Naive thymus-derived CD4-positive, alpha-beta T cell (primary cell): ENCODE measurements at places on chromosomes 16 and 17.
A peak's percentile ranks its signal among the peaks of the same experiment; 100 is the strongest.

DNA sequence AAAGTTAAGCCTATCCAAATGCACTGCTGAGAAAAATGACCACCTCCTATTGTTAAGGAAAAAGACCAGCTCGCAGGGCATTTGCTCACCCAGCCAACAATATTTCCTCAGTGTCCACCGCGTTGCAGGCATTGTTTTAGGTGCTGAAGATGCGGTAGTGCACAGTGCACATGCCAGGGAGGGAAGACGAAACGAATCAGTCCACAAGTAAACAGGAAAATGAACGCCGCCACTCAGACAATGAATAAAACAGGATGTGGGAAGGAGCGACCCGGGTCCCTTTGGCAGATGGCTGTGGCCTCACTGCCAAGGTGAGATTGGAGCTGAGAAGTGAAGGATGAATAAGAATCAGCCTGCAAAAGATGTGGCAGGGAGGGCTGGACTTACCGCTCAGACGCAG is 249.2 kb downstream of the FOXL1 start:
- no peak overlapping the region for H3K27ac ChIP-seq
- no peak for DNase-seq
- no peaks in the 10 kb centered on the region for H3K27me3 ChIP-seq
- H3K4me3 ChIP-seq: no peak overlapping the region
- H3K36me3 ChIP-seq: no peaks in the 10 kb centered on the region
- no peaks in the 10 kb centered on the region for H3K4me1 ChIP-seq

DNA sequence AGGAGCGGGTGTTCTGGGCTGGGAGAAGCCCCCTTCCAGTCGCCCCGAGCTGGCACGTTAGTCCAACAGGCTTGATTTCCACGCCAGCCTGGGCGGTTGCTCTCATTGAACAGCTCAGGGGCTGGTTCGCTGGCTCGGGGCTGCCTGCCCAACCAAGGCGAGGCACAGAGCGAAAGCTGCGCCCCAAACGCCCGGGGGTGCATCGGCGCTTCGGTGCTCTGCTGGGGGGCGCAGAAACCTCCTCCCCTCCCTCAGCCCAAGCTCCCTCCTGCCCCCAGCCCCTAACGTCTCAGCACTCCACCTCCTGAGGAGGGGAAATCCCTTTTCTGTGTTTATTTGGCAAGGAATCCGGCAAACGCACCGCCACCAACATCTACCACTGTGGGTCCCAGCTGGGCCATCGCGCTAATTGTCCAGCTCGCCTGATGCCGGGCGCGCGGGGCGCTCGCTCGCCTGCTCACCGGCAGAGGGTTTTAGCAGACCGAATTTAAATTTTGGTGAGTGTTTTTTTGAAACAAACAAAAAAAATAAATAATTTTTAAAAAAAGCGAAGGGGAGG is 29.5 kb upstream of the RBFOX1 start:
- no peaks in the 10 kb centered on the region for H3K36me3 ChIP-seq
- no peak for DNase-seq

- H3K27me3 ChIP-seq: no peaks in the 10 kb centered on the region
- no peaks in the 10 kb centered on the region for H3K4me1 ChIP-seq
- H3K4me3 ChIP-seq: no peak overlapping the region
- no peak overlapping the region for H3K27ac ChIP-seq
- DNase-seq: no peak
- H3K36me3 ChIP-seq: no peaks in the 10 kb centered on the region
Measured at GRCh38 chr16:46627746-46628145, 6.6 kb upstream of the SHCBP1 start.

GRCh38 chr17:35099908-35100307 is 19.8 kb downstream of the RAD51D start:
- H3K4me1 ChIP-seq: no peaks in the 10 kb centered on the region
- H3K27ac ChIP-seq: no peak overlapping the region
- no peak for DNase-seq

DNA sequence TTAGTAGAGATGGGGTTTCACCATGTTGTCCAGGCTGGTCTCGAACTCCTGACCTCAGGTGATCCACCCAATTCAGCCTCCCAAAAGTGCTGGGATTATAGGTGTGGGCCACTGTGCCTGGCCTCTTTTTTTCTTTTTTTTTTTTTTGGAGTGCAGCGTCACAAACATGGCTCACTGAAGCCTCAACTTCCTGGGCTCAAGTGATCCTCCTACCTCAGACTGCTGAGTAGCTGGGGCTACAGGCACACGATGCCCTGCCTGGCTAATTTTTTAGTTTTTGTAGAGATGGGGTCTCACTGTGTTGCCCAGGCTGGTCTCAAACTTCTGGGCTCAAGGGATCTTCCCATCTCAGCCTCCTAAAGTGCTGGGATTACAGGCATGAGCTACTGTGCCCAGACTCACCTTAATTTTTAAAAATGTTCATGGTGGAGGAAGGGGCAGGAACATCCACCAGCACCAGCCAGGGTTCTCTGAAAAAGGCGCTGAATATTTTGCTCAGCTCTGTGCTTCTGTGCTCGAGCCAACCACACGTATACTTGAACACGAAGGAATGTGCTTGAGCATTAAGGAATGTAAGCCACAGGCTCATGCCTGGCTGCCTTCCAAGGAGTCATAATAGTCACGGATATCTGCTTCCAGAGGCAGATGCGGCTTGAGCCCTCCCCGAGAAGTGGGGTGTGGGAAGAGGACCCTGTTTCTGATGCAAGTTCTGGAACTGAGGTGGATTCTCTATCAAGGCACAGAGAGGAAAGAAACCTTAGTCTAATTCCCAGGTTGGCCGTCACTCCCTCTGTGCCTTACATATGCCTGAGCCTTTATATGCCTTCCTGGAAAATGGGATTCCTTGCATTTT is 65.5 kb upstream of the CREBBP start:
- no peak overlapping the region for H3K27ac ChIP-seq
- no peaks in the 10 kb centered on the region for H3K36me3 ChIP-seq
- no peaks in the 10 kb centered on the region for H3K27me3 ChIP-seq

DNA sequence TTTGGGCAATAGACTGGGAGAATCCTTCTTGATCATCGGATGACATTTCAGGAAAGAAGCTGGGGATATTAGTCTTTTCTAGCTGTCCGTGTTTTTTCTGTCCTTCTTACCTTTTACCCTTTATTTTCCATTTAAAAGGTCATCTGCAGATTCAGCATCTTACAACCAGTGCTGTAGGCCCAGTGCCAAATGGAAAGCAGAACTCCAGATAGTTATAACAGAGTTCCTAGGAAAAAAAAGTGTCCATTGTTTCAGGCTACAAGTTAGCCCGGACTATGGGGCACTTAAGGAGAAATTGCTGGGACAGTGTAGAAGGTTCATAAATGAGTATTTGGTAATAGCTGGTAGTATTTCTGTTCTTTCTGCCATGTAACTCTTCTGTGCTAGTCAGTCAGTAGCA is 28.4 kb downstream of the LDHD start:
- no peaks in the 10 kb centered on the region for H3K4me1 ChIP-seq
- no peak for DNase-seq
- H3K4me3 ChIP-seq: no peak overlapping the region
- H3K27ac ChIP-seq: no peak overlapping the region
- no peaks in the 10 kb centered on the region for H3K27me3 ChIP-seq

- no peak overlapping the region for H3K4me3 ChIP-seq
- H3K36me3 ChIP-seq: no peaks in the 10 kb centered on the region
- no peaks in the 10 kb centered on the region for H3K27me3 ChIP-seq
Measured at GRCh38 chr16:52526116-52526828, 20.7 kb downstream of the TOX3 start.

DNA sequence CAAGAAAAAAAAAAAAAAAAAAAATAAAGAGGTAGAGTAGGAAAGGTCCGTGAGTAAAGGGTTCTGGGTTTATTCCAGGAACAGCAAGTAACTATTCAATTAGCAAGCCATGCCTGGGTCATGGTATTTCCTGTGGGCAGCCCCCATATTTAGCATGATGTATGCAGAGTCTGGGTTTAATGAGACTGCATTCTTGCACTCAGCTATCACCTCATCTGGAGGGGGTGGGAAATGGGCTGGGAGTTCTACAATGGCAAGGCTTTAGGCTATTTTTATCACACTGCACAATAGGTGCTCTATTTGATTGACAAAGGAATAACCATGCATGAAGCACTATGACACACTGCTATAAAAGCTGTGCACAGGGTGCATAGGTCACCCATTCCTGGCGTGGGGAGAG is 104.0 kb upstream of the CCL2 start:
- DNase-seq: no peak
- no peaks in the 10 kb centered on the region for H3K36me3 ChIP-seq
- no peaks in the 10 kb centered on the region for H3K4me1 ChIP-seq
- no peaks in the 10 kb centered on the region for H3K27me3 ChIP-seq
- no peak overlapping the region for H3K27ac ChIP-seq

DNA sequence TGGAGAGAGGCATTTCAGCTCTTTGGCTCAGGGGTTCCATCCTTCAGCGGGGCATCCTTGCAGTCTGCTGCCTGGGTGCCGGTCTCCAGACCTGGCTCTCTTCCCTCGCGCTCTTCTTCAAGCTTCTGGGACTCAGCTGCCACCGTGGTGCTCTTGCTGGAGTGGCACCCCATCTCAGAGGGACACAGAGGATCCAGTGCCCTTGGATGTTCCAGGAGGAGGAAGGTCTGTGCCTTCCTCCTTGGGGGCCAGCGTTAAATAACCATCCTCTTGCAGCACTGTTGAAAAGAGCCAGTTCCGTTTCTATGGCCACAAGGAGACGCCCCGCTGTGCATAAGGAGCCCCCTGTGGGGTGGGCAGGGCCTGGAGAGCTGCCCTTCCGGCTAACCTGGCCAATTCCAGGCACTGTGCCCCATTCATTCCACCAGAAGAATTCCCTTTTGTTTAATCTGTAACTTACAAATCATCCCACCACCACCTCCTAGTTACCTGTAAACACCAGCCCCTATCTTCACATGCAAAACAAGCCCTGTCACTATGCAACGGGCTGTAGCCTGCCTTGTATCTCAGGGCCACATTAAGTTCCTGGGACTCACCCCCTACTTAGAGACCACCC is 8.6 kb downstream of the CHD9NB start:
- no peaks in the 10 kb centered on the region for H3K36me3 ChIP-seq
- H3K27me3 ChIP-seq: no peaks in the 10 kb centered on the region
- H3K27ac ChIP-seq: no peak overlapping the region
- H3K4me1 ChIP-seq: no peaks in the 10 kb centered on the region

- no peak overlapping the region for H3K4me3 ChIP-seq
- H3K36me3 ChIP-seq: no peaks in the 10 kb centered on the region
- H3K27me3 ChIP-seq: no peaks in the 10 kb centered on the region
- DNase-seq: no peak
Measured at GRCh38 chr16:88738151-88739084, 32.1 kb downstream of the CTU2 start.

DNA sequence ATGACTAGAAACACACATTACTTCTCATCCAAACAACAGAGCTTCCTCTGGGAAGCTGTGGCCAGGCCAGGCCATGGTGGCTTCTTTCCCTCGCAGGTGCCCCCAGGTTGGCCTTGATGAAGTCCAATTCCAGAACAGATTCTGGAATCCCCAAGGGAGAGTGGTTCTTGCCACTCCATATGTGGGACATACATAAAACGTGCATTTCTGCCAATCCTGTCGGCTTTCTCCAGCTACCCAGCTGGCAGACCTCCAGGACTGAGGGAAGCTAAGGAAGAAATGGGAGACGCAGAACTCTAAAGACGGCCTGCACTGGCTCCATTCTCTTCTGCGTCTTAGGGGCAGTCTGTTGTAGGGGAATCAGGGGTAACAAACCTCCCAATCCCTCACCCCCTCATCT is 219.2 kb upstream of the CDH5 start:
- no peak overlapping the region for H3K27ac ChIP-seq
- H3K36me3 ChIP-seq: no peaks in the 10 kb centered on the region
- no peaks in the 10 kb centered on the region for H3K27me3 ChIP-seq
- H3K4me3 ChIP-seq: no peak overlapping the region
- no peaks in the 10 kb centered on the region for H3K4me1 ChIP-seq

- peak overlapping the region; percentile 69 for H3K4me3 ChIP-seq
- H3K27ac ChIP-seq: peak overlapping the region; percentile 85
- H3K36me3 ChIP-seq: no peaks in the 10 kb centered on the region
- H3K4me1 ChIP-seq: no peaks in the 10 kb centered on the region
- no peaks in the 10 kb centered on the region for H3K27me3 ChIP-seq
Measured at GRCh38 chr16:77213542-77214106, 14.4 kb downstream of the SYCE1L start.

GRCh38 chr16:71807905-71808592 is 585 bp downstream of the AP1G1 start:
- DNase-seq: no peak
- no peaks in the 10 kb centered on the region for H3K27me3 ChIP-seq
- H3K27ac ChIP-seq: peak overlapping the region; percentile 99
- H3K4me1 ChIP-seq: peaks cover 24% of the 10 kb centered on the region

GRCh38 chr17:1033503-1033902 is 36.6 kb downstream of the TIMM22 start:
- no peak overlapping the region for H3K27ac ChIP-seq
- no peaks in the 10 kb centered on the region for H3K4me1 ChIP-seq
- no peak for DNase-seq
- no peak overlapping the region for H3K4me3 ChIP-seq

DNA sequence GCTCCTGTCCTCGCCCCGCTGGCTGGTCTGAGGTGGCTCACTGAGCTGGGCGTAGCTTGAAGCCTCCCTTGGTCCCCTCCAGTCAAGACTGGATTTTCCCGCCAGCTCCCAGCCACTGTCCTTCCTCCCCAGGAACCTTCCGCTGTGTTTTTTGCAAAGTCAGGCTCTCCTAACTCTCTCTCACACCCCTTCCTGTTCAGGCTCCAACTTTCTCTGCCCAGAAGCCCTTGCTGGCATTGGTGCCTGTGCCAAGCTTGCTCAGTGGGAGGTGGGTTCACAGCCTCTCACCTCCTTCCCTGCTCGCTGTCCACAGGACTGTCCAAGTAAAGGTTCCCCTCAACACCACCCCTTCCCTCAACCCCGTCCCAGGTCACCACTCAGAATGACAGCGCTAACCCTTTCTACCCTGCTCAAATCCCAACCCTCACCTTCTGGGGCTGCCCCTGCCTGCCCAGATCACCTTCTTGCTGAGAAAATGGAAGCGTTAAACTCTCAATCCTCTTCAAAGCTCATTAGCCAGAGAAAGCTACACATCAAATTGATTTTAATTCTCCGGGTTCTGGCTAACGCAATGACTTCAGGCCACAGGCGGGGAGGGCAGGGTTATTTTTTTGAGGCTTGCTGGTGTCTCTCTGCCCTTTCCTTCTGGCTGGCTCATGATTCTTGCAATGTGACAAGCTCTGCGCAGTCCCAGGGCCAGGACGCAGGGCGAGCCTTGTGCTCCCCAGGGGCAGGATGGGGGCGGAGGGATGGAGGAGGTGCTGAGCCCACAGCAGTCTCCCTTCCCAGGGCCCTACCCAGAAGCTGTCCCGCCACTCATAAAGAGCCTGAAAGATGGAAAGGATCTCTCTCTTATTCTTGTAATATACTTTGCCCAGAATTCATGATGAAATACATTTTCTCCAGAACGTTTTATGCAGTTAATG is 357.2 kb upstream of the TNRC6C start:
- no peak overlapping the region for H3K4me3 ChIP-seq
- no peaks in the 10 kb centered on the region for H3K27me3 ChIP-seq
- no peak for DNase-seq
